ENCODE measurements at places on chromosomes 11 and 22.

DNA sequence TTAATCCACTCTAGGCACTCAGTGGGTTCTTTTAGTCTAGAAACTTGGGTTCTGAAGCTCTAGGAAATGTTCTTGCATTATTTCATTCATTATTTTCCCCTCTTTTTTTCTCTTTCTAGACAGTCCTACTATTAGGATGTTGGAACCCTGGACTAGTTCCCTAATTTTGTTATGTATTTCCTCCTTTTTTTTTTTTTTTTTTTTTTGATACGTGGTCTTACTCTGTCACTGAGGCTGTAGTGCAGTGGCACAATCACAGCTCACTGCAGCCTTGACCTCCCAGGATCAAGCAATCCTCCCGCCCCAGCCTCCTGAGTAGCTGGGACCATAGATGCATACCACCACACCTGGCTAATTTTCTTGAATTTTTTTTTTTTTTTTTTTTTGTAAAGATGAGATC is 9.4 kb downstream of the UPB1 start:
- DNase-seq = no peak

- no peak for DNase-seq
Observed at GRCh38 chr22:17436382-17436980, 67.2 kb downstream of the CECR2 start.

- DNase-seq = no peak
Observed at GRCh38 chr11:83019888-83020579, 51.7 kb downstream of the RAB30 start.

DNA sequence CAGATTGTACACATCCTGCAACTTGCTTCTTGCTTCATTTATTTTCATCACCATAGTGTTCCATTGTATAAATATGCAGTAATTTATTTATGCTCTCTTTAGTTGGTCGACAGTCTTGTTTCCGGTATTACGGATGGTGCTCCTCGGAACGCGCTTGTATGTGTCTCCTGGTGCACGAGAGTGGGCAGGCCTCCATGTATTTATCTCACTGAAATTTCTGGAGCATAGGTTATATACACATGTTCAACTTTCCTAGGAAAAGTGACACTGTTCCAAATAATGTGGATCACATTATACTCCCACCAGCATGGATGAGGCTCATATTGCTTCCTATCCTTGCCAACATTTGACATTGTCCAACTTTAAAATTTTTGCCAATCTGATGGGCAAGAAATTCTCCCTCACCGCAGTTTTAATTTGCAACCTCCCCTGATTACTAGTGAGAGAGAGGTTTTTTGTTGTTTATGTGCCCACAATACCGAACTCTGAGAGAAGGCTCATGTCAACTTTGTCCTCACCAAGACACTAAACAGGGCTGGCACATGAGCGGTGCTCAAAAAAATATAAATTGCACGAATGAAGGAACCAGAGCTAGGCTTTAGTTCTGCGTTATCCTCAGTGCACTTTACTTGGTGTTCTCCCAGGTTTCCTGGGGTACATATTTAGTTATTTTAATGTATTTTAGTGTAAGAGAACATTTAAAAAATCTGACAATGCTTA is 3.8 kb downstream of the CSNK2A3 start:
- no peak for DNase-seq

- no peak for DNase-seq
Observed at GRCh38 chr11:122112470-122113365, 3.3 kb downstream of the BLID start.

Data from NCI-H1105 treated with DMSO at 0.1 percent for 48 hours (cell line).